ENCODE measurements at places on chromosomes 2 and 18.

GRCh38 chr18:67644226-67644625, 127.7 kb upstream of the DSEL start:
- DNase-seq: no peak

DNA sequence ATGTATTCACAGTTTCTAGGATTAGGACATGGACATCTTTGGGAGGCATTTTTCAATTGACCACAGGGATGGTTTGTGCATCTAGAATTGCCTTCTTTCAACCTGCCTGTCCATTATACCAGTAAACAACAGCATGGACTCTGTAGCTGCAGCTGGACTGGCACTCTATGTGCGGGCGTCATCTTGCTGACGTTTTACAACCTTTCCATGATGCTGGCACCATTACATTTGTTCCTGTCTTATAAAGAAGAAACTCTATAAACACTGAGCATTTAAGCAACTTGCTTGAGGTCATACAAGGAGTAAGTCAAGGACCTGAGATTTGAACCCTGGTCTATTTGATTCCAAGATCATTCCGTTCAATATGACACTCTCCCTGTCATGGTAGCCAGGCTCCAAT, 25.4 kb upstream of the IGFBP5 start:
- DNase-seq: no peak

DNA sequence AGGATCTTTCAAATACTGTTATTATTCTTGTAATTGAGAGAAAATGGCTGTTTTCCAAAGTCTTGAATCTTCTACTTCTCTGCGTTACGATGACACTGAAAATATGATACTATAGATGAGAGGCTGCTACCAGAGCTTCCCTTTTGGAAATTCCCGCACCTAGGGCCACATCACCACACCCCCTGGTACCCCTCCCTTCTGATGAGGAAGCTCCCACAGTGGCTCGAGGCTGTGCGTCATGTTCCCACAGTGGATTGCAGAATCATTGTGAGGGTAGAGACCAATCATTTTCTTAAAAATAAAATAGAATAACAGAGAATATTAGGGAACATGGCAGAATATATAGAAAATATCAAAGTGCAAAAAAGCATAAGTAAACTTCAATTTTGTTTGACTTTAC, 268.9 kb upstream of the SMIM21 start:
- DNase-seq: no peak

- DNase-seq: no peak
These were observed 28.4 kb downstream of the ARHGEF4 start for GRCh38 chr2:130864830-130865800.

- DNase-seq: no peak
These were observed 611 bp upstream of the ITSN2 start for GRCh38 chr2:24360963-24361330.

DNA sequence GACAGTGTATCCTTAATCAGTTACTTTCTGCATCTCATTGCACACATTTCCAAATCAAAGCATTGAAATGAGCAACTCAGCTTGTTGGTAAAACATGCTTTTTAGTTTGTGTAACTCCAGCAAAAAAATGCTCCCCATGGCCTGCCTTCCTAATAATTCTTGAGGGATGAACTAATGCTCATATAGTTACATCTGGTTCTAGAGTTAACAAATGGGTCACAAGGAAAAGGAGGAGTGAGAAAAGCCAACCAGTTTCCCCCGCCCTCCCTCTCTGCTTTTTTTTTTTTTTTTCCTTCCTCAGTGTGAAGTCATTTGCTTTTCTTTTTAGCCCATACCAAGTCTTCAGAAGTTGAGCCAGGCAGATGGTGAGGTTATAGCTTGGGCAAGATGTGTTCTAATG, 231.7 kb downstream of the MTX2 start:
- DNase-seq: no peak

GRCh38 chr2:22697054-22697788, 687.8 kb upstream of the KLHL29 start:
- DNase-seq: no peak

GRCh38 chr2:177666408-177666807, 273.8 kb downstream of the AGPS start:
- peak; percentile 49 for DNase-seq

GRCh38 chr2:102367331-102367971, 11.9 kb downstream of the IL18R1 start:
- peak; percentile 85 for DNase-seq

DNA sequence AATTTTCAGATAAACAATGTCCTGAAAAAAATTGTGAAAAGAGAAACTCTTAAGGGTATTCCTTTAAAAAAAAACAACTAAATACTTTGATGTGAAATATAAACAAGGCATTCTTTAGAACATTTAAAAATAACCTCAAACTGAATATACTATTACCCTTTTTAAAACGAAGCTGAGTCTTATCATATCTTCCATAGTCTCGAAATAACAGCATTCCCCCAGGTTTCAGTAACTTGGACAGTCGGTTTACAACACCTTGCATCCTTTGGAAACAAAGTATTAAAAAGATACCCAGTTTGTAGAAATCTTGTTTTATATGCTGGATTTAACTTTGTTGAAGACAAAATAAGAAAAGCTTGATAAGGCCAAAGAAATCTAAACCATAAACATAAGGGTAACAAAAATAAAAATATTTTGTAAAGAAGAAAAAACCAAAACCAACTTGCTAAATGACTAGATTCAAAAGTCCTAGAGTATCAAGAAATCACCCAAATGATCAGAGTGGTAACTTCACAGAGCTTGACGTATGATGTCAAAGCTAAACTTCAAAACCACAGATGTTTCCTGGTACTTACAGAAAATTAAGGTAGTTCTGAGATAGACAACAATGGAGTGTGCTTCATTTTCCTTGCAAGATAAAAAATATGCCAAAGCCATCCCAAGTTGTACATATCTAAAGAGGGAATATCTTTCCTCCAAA, 107.8 kb downstream of the METTL8 start:
- DNase-seq: peak; percentile 81

- DNase-seq: no peak
These were observed 10.7 kb downstream of the FN1 start for GRCh38 chr2:215425021-215425782.

DNA sequence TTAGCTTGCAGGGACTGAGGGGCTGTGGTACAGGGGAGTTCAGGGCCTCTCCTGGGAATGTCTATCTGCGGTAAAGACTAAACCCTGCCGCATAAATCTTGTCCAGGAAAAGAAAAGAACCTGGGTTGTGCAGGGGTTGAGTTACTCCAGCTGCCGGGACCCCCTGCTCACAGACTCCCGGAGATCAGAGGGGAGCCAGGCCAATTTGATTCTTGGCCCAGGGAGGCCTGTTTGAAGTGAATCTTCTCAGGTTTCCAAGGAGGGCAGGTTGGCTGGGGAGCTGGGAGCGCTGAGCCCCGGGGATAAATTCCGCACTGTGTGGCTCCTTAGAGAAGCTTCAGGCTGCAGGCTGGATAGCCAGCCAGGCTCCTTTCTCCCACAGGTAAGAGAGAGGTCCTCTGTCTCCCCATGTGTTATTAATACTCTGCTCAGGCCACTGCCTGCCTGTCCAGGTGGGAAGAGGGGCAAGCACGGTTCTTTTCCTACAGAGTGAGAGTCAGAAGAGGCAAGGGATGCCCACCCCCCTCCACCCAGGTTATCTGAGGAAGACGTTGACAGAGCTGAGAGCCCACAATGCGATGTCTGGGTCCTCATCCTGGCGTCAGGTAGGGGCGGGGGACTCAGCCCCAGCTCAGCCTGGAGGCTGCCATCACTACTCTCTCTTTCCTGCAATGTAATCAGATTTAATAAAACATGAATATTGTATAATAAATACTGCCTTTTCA, 82.7 kb downstream of the LONRF2 start:
- no peak for DNase-seq

DNA sequence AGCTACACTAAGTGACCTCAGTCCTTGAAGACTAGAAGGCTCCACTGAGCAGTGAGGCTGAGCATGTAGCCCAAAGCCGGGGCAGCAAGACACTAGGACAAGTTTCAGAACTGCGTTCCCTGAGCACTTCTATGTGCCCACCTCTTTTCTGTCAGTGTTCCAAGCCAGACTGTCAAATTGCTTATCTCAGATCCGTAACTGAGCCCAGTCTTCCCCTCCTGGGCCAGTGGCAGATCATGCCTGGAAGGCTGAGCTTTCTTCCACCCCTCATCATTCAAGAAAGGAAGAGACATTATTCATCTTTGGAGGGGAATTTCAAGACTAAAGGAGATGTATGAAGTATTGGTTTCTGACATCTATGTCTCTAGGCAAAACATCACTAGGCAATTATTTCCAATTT, 49.8 kb downstream of the EML6 start:
- no peak for DNase-seq

- peak; percentile 38 for DNase-seq
These were observed at the start of gene STON1 for GRCh38 chr2:48530033-48530811. Gene STON1 (plus strand): TSS chr2:48530154. CDS start chr2:48580634, 50,480 bp downstream.

GRCh38 chr2:219706823-219707281, 79.4 kb downstream of the SLC4A3 start:
- no peak for DNase-seq

- no peak for DNase-seq
These were observed 1.6 kb upstream of the CSRNP3 start for GRCh38 chr2:165467921-165468320.

- DNase-seq: no peak
These were observed 36.6 kb upstream of the PPP1R1C start for GRCh38 chr2:181949047-181949446.

DNA sequence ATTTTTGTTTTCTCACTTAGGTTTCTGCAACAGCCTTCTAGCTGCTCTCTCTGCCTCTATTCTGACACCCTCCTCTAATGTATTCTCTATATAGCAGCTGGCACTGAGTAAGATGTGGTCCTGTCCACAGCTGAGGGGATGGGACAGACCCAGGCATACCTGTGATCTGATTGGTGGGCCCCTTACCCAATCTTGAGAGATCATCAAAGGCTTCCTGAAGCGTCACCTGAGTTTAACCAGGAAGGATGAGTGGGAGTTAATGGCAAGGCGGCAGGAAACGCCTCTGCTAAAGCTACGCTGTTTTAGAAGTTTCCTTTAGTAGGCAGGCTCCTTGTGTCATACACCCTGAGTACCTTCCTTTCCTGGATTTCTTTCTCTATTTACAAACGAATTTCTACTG, 5.7 kb upstream of the TET3 start:
- peak; percentile 80 for DNase-seq

DNA sequence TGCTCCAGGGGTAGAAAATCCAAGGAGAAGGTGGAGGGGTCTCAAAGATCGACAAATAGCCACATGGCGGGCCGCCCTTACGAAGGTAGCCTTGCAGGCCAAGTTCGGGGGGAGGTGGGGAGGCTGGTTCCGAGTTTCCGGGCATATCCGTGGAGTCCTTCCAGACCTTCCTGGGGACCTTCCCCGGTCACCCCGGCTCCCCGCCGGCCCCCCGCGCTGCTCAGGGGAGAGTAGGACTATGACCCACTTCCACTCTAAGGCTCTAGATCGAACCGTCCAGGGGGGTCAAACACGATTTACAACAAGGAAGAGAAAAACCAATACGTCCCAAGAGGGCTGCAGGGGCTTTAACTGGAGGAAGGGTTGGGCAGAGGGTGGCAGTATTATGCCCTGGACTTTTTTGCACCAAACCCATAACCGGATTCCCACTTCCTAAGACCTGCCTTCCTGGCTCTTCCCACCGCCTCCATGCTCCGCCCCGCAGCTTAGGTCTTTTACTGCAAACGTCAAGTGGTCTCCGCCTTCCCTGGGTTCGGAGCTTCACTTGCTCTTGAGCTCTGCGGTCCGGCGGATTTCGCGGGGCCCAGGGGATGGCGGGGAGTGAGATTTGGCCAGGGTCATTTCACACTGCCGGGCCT, 779 bp upstream of the LYPD6 start:
- DNase-seq: no peak

GRCh38 chr2:144198116-144198515, 321.8 kb downstream of the ZEB2 start:
- peak; percentile 44 for DNase-seq

DNA sequence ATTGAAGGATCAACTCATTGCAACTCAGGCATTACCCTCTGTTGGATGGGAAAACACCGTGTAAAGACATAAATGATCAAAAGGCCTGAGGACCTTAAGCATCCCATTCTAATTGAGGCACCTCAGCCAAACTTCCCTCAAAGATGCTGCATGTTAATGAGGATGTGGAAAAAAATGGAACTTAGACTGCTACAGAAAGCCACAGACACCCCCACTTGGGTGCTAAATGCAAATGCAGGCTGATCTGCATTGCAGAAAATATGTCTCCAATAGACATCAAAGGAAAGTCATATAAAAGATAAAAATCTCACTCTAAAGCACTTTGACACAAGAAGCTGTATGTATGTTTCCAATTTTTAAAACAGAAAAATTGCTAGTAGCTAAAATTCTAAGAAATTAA, 504.7 kb downstream of the KCNJ3 start:
- DNase-seq: no peak

DNA sequence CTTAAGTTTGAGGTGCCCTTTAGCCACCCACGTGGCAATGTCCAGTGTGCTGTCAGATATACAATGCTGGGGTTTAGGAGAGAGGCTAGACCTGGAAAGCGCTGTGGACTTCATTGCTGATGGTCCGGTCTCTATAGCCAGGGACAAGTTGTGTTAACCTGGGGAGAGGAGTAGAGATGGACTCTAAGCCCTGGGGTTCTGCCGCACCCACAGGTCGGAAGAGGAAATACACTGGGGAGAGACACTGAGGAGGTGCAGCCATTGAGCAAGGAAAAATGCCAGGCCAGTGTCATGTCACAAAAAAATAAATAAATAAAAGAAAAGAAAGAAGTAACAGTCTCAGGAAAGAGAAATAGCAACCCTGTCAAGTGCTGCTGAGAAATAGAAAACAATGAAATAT, 106.9 kb upstream of the CBLN2 start:
- DNase-seq: no peak

DNA sequence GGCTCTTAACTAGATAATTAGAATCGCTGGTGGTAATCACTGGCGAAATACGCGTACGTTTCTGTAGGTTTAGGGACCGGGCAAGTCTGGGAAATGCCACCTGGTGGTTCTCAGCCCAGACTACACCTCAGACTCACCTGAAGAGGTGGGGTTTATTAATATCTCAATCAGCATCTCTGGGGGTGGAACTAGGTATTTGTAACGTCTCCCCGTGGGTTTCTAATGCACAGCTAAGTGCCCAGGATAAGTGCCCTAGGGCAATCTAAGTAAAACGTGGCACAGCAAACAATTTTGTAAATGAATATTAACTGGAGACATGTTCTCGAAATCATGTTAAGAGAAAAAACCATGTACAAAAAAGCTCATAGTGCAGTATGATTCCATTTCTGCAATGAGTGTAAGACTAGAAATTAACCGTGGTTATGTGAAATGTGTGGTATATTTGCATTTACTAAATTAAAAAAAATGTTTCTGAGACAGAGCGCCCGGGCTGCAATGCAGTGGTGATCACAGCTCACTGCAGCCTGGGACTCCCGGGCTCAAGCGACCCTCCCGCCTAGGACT, 760 bp upstream of the CNOT11 start:
- peak; percentile 22 for DNase-seq

Measured in activated CD4-positive, alpha-beta T cell treated with anti-CD3 and anti-CD28 coated beads, Interleukin-10, Interleukin-2, amounts not matched to agents 100 ng/mL and 50 ng/mL, durations not matched to agents 16 hours and 8 hours (primary cell).